ENCODE measurements at places on chromosomes 2 and 18. TPM values are rescaled to one million over a fixed set of nuclear protein-coding genes. Genes with fewer than 3 reads are reported as not detected.

GATA6 gene
- not detected for polyA plus RNA-seq

DNA sequence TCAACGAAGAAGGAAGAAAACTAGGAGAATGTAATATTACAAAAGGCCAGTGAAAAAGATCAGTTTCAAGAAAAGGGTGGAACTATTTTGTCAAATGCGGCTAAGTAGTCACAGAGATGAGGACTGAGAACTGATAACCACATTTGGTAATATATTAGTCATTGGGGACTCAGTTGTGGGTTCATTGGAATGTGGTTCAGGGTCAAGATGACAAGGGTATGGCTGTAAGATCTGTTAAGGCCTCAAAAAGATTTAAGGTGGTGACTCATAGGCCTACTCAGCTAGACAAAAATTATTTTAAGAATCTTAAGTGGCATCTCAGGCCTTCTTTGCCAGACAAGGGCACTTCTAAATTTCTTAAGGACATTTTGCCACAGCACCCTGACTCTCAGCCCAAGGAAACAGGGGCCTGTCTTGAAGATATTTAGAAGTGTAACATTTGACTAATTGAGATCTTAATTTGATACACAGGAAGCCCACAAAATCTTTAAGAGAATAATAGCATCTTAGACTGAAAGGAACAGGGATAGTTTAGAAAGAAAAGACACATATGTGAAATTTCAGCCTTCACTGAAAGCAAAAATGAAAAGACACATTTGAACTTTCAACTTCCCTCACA lies 81.3 kb downstream of the STRADB start:
- no peak for DNase-seq

- peak; percentile 42 for DNase-seq
Observed at GRCh38 chr2:46296840-46297545, at the start of gene EPAS1. Gene EPAS1 (plus strand): TSS chr2:46297407. CDS start chr2:46297912, 505 bp downstream.

DNER gene
- polyA plus RNA-seq, result 392 TPM

DNA sequence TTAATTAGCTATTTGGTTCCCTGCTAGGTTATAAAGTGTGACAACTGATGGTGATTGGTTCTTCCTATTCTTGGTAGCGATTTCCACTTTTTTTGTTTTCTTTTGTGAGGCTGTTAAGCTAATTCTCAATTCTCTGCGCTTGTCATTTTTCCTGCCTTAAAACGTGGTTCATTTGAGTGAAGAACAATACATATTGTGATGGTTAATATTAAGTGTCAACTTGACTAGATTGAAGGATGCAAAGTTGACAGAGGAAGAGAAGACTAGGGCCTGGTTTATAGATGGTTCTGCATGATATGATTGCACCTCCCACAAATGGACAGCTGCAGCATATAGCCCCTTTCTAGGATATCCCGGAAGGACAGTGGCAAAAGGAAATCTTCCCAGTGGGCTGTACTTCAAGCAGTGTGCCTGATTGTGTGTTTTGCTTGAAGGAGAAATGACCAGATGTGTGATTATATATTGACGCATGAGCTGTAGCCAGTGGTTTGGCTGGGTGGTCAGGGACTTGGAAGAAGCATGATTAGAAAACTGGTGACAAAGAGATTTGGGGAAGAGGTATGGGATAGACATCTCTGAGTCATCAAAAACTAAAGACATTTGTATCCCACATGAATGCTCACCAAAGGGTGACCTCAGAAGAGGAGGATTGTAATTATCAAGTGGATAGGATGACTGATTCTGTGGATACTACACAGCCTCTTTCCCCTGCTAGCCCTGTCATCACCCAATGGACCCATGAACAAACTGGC lies 39.4 kb upstream of the ZNF804A start:
- no peak for DNase-seq

PLCL1 gene
- 5.7 TPM for polyA plus RNA-seq

CPO gene
- not detected for polyA plus RNA-seq

TEX44 gene
- not detected for polyA plus RNA-seq

SIGLEC15 gene
- polyA plus RNA-seq, result 6.3 TPM

EHD3 gene
- 14.9 TPM for polyA plus RNA-seq

Data from brain (organoid and tissue), 16 donors.